ENCODE measurements at places on chromosomes 13 and 19.

DNA sequence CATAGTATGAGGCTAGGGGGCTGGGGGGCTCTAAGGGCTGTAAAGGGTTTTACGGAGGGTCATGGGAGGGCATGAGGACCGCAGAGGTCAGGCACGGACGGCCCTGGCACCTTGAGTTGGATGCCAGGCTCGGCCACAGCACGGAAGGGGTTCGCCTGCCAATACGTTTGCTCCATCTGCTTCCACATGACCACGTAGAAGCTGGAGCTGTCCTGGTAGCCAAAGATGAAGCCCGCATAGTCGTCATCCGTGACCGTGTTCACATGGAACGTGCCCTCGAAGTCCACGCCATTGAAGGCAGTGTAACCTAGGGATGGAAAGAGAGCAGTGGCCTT, 6.4 kb downstream of the COMP start:
- no peak for DNase-seq

DNA sequence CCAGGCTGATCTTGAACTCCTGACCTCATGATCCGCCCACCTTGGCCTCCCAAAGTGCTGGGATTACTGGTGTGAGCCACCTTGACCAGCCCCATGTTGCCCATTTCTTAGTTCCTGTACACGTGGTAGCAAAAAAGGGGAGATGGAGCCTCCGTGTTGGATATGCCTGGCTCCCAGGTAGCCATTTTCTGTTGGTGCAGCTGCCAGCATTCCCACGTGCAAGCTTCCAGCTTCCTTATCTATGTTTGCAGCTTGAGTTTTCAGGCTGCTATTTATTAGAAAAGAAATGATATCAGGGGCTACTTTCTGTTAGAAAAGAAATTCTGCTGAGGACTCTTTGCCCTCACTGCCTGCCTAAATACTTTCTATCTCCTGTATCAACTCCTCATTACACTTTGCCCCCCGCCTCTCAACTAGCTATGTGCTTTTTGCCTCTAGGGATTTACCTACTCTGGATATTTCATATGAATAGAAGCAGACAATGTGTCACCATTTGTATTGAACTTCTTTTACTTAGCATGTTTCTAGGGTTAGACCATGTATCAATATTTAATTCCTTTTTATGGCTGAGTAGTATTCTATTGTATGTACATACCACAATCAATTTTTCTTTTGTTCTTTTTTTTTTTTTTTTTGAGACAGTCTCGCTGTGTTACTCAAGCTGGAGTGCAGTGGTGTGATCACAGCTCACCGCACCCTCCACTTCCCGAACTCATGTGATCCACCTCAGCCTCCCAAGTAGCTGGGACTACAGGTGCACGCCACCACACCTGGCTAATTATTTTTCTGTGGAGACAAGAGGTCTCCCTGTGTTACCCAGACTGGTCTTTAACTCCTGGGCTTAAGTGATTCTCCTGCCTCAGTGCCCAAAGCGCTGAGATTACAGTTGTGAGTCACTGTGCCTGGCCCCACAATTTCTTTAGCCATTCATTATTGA, 3.4 kb upstream of the TMED1 start:
- no peak for DNase-seq

- no peak for DNase-seq
These were observed 6.8 kb upstream of the LRFN1 start for GRCh38 chr19:39327363-39328045.

DNA sequence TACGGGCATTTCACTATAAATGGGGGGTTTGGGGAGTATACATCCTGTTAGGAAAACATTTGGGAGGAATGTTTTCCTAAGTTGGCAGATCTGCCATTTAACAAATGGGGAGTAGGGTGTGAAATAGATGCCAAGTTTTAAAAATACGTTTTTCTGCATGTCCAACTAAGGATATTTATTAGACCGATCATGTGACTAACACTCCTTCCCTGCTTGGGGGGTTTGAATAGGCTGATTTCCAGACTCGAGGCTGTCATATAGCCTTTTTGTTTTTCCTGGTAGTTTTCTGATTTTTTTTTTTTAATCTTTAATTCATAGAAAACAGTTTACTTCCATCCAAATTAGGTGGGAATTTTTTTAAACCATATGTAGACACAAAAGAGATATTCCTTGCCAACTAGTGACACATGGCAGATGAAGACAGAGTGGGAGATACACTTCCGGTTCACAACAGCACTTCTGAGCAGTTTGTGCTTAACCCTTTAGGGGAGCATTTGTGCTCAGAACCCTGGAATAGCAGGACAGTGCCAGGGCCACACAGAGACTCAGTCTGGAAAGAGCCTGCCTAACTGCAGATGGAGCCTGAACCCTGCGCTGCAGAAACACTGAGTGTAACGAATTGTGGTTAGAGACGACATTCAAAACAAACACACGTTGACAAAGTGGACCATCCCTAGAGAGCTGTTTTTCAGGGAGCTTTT, 5.6 kb upstream of the GATAD2A start:
- no peak for DNase-seq

DNA sequence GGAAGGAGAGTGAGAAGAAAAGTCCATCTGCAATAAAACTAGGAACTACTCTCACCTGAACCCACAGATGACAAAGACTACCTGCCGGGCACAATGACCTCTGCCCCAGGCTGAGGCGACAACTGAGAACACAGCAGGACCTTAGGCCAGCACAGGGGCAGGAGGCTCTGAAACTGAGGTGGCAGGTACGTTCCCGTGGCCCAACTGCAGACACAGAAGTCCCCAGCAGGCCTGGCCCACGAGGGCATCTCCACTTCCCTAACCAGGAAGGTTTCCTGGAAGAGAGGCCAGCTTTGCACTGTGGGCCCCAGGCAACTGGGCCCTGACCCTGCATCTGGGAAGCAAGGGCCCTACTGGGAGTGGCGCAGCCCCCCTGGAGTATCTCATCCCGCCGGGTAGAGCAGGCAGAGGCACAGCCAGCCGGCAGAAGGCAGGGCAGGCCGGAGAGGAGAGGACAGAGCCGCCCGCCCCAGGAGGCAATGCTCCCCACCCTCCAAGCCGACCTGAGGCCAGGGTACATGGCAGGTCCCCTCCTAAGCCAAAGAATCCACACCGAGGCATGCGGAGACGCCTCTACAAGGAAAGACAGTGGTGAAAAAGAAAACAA, 32.7 kb downstream of the STK24 start:
- no peak for DNase-seq

Measured in stimulated activated CD8-positive, alpha-beta memory T cell treated with anti-CD3 and anti-CD28 coated beads, Interleukin-4, amount 100 ng/mL, for 1 hour (primary cell).